ENCODE measurements at places on chromosomes 2 and 18.

GRCh38 chr2:168992591-168993349, 38.4 kb downstream of the ABCB11 start:
- DNase-seq = no peak

GRCh38 chr2:26649992-26650712, 9.0 kb upstream of the CIB4 start:
- no peak for DNase-seq

GRCh38 chr2:20580690-20581437, 70.0 kb downstream of the HS1BP3 start:
- DNase-seq = no peak

GRCh38 chr18:68960355-68960754, 162.5 kb downstream of the CCDC102B start:
- DNase-seq = no peak

- no peak for DNase-seq
Observed at GRCh38 chr2:119838179-119838578, 78.5 kb downstream of the PTPN4 start.

DNA sequence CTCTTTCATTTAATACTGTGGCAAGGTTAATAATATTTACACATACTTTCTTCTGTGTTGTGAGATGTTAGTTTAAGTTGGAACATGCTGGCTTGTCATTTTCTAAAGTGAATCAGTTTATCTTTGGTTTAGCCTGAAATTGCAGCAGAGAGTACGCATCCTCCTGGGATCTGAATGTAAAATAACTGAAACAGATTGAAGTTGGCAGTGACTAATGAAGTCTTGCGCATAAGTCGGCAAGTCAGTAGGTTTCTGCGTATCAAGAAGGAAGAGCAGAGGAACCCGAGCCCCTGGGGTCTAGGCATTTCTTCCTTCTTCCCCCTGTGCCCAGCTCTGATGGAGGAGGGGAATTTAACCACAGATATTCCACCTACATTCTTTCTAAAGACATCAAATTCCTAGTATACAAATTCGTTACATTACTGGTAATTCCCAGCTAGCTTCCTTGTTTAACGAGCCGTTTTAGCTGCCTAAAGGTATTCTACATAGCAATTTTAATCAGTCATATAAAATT, 392.1 kb upstream of the RAB12 start:
- no peak for DNase-seq

- no peak for DNase-seq
Observed at GRCh38 chr2:138221358-138221757, 257.1 kb downstream of the HNMT start.

DNA sequence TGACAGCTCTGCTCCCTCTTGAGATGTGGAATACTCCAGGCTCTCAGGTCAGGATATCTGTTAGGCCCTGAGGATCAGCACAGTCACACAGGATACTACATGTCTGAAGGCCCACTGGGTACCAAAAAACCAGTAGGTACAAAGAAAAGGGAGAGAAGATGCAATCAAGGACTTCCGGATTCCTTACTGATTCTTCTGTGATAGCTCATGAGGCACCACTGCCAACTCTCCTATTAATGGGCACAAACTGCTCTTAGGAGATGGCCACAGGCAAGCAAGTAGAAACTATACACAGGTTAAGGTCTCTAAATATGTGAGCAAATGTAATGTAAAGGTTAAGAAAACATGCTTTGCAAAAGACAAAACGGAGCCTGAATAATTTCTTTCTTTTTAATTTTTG, 3.5 kb downstream of the TMEM127 start:
- DNase-seq = no peak

- no peak for DNase-seq
Observed at GRCh38 chr2:66334237-66335029, 100.5 kb upstream of the MEIS1 start.

- DNase-seq = no peak
Observed at GRCh38 chr2:82735336-82735735, 1723.7 kb downstream of the SUCLG1 start.

DNA sequence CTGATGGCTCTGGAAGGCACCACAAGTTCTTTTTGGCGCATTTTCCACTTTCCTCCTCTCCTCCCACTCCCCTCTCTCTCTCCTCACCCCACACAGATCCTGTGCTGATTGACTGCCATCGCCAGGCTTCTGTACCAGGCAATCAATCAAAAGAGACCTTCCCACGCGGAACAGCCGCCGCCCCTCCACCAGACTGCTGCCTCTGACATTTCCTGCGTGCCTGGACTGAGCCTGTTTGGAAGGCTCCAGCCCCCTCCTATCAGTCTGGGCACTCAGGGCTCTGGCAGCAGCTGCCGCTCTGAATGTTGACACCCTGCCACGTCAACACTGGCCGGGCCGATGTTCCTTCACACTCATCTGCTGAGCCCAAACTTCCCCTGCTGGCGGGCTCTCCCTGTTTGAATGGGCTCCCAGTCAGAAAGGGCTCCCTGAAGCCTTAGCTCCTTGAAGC, 467.7 kb downstream of the EPHA4 start:
- DNase-seq = no peak

DNA sequence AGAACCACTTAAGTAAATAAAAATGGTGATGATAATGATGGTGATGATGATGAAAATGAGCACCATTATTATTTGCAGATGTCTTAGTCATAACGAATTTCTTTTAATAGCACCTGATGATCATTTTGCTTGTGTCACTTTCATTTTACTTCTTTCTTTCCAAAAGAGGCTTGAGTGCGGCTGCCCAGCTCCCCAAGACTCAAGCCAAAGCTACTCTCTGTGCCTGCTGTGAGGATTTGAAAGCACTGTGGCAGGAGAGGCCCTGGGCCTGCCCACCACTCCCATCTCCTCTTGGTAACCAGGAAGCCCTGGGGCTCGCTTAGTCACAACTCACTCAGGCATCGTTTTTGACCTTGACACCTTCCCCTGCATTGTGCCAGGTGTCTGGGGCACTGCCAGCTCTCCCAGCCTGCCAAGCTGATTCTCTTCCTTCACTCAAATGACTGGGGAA, 41.2 kb downstream of the RPL37A start:
- no peak for DNase-seq

GRCh38 chr18:56569416-56569815, 69.0 kb downstream of the TXNL1 start:
- no peak for DNase-seq

- DNase-seq = no peak
Observed at GRCh38 chr18:27382567-27383216, 197.6 kb upstream of the CHST9 start.

DNA sequence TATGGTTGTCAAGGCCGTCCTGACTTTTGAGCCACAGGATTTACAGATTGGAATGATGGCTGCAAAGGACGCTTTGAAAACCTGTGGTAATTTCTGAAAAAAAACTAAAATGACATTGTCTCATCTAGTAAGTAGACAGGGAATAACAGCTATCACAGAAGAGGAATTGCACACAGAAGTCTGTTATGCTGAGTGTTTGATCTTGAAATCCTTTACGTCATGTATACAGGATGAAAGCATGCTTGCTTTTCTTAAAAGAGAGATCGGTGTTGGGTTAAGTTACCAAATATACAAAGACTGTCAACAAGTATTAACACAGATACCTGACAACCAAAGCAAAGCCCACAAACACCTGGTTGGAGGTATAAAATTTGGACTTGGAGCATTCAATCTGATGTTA, 12.6 kb upstream of the SRSF7 start:
- no peak for DNase-seq

- DNase-seq = no peak
Observed at GRCh38 chr2:222796413-222797103, 64.3 kb upstream of the ACSL3 start.

GRCh38 chr2:223589901-223590300, 12.3 kb downstream of the SCG2 start:
- DNase-seq = no peak

- DNase-seq = no peak
Observed at GRCh38 chr2:40373111-40373510, 78.8 kb downstream of the SLC8A1 start.

DNA sequence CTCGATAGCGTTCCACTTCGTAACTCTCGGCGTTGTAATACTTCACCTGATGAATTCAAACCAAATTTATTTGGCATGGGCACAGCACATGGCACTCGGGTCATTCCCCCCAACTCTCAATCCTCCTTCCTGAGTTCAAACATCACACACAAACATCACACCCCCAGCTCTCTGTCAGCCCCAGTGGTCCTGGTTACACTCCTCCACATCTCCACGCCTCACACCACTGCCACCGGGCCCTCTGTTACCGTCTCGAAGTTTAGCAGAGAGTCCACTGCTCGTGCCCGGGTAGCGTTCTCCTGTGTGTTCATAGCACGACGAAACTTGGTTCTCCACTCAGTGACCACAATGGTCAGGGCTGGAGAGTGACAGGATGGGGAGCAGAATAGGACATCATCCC, 4.6 kb downstream of the ABCB6 start:
- no peak for DNase-seq

GRCh38 chr18:50981381-50981780, 13.5 kb downstream of the ELAC1 start:
- no peak for DNase-seq

DNA sequence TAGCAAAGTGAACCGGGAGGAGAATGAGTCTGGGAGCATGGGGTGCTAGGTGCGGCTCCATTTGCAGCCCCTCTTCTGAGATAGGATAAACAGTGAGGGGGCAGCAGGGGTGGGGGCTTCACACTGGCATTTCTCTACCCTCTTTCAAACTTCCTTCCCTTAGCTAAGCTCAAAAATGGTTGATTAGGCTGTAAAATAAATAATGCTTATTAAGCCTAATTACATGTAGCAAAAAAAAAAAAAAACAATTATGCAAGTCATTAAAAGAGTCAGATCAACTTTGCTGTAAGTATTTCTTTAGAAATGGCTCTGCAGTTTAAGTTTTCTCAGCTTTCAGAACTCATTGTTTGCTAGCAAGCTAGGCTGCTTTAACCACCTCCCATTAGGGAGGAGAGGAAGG, 182.7 kb upstream of the FBXO11 start:
- no peak for DNase-seq

- no peak for DNase-seq
Observed at GRCh38 chr2:225276207-225276606, 123.3 kb upstream of the NYAP2 start.

- DNase-seq = no peak
Observed at GRCh38 chr2:238202326-238203093, 985 bp downstream of the ILKAP start.

- no peak for DNase-seq
Observed at GRCh38 chr2:27736031-27736889, 35.3 kb upstream of the MRPL33 start.

DNA sequence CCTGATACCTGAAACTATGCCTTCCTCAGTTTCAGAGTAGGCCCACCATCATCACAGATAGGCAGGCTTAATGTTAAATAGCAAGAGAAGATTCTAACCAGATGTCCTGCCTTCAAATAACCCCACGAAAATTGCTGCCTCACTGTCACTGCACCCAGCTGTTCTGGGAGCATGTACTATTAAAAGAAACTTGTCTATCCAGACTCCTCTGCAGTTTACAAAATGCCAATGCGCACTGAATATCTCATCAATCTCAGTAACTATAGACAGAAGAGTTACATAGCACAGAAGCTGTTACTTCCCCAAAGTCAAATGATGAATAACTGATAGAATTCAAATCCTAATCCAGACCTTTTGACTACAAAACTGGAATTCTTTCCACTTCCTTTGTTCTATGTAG, 43.9 kb downstream of the WDR75 start:
- no peak for DNase-seq

- no peak for DNase-seq
Observed at GRCh38 chr2:207698301-207698700, 13.1 kb upstream of the CCNYL1 start.

DNA sequence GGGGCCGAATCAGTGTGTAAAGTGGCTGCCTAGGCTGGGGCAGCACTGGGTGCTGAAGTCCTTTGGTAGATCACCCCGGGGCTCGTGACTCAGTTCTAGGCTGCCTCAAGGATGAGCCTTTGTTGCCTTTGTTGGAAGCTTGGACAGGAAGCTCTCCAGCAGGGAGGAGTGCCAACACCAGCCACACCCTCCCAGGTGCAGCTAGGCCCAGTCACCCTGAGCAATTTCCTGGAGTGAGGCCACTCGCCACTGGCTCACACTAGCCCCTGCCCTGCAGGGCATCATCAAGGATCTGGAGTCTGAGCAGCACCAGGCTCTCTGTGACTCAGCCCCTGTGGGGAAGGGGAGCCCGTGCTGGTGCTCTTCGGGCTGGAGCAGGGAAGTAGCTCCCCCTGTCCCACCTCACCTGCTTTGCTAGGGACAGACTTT, 6.7 kb upstream of the SDC1 start:
- no peak for DNase-seq

GRCh38 chr2:113977060-113977659, 87.3 kb downstream of the ACTR3 start:
- no peak for DNase-seq

- DNase-seq = no peak
Observed at GRCh38 chr2:183093857-183094657, 15.5 kb downstream of the DUSP19 start.

DNA sequence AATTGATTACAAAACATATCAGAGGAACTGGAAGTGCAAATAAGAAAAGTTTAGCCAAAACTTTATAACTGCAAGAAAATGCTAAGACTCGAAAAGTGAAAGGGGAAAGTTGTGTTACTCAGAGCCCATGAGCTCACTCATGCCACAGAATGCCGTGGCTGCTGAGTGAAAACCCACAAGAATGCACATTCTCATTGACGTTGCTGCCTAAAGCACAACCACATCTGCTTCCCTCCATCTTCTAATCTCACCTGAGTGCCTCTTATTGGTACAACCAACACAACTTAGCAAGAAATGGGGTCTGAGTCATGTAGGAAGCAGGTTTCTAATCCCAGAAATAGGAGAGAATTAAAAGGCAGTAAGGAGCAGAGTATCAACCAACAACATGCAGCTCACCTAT, 259.7 kb downstream of the LNPK start:
- DNase-seq = no peak

GRCh38 chr2:11983401-11983800, 237.0 kb downstream of the LPIN1 start:
- DNase-seq = no peak
